ENCODE measurements at places on chromosomes 16 and 17.

DNA sequence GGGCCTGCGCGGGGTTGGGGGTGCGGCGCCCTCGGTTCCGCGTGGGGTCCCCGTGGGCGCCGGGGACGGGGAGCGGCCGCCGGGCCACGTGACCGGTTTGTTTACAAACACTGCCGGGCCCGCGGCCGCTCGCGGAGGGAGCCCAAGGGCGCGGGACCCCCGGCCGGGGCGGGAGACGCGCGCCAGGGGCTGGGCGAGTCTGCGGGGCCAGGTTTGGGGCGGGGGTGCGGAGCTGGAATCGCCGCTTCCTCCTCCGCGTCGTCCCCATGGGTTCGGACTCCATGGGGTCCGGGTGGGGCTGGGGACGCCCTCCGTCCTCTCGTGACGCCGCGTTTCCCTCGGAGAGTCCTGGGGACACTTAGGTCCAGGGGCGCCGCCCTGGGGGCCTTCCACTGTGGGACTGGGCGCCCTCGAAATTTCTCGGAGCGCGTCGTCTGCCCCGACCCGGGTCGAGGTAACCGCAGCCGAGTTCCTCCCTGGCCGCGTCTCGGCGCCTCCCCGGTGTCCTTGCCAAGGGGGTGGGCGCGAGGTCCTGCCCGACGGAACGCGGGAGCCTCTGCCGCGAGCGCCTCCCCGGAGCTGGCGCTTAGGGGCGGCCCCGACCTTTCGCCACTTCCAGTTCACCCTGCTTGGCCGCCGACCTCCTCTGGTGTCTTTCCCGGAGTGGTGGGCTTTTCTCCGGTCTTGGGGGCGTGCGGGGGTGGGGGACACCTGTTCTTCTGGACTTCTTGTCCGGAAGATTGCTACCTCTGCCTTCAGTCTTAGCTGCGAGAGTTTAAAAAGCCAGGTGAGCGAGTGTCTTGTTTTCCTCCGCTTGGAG is 684 bp downstream of the YPEL2 start:
- peak; percentile 41 for DNase-seq

GRCh38 chr16:57471852-57472664 is 9.6 kb downstream of the POLR2C start:
- DNase-seq = no peak

- no peak for DNase-seq
Measured at GRCh38 chr17:55605705-55606487, 94.6 kb upstream of the SMIM36 start.

DNA sequence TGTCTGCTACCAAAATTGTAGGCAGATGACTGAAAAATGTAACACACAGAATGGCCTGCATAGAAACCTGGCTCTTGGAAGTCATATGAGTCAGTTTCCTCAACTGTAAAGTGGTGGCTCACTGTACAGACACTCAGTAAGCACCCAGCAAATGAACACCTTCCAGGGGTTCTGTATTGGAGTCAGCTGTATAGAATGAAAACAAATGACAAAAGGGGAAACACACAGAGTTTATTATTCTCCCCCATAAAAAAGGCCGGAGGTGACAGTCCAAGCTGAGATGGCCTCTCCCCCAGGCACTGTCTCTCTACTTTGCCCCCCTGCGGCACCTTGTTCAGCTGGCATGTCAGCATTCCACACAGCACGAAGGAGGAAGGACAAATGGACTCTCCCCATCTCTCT is 6.2 kb upstream of the MEOX1 start:
- no peak for DNase-seq

DNA sequence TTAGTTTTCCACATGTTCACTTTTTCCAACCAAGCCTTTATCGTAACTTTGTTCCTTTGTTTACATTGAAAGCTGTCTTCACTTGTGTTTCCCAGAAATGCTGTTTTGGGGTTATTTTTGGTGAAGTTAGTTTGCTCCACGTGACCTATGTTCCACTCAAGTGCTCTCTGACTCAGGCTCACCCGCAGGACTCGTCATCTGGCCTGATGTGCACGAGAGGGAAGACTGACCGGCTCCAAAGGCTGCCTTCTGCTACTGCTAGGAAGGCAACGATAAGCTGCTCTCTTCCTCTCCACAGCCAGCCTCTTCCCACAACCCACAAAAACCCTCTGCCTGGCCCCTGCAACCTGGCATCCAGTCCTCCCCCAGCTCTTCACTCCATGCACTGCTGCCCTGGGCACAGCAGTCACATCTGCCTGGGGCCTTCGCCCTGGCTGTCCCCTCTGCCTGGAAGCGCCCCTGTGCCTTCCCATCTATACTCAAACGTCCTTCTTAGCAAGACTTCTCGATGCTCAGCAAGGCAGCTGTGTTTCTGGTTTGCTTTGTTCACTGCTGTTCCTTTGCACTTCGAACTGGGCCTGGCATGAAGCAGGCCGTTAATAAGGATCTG is 28.0 kb downstream of the ZCCHC14 start:
- peak; percentile 71 for DNase-seq

DNA sequence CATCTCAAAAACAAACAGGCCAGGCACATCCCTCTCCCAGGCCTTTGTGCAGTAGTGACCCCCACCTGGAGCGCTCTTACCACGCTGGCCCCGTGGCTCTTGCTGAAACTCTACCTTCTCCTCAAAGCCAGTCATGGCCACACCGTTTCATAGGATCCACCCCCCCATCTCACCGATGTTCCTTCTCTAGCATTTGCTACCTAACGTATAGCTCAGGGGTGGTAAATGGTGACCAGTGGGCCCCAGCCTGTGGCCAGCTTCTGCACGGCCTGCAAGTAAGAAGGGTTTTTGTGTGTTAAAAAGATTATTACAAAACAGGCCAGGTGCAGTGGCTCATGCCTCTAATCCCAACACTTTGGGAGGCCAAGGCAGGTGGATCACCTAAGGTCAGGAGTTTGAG is 43.8 kb downstream of the RMI2 start:
- no peak for DNase-seq

GRCh38 chr17:32259586-32259985 is 6.0 kb upstream of the RHBDL3 start:
- no peak for DNase-seq

- DNase-seq = no peak
Measured at GRCh38 chr17:59533694-59534093, 31.7 kb upstream of the DHX40 start.

GRCh38 chr16:89137666-89138512 is 33.7 kb upstream of the CDH15 start:
- DNase-seq = no peak

DNA sequence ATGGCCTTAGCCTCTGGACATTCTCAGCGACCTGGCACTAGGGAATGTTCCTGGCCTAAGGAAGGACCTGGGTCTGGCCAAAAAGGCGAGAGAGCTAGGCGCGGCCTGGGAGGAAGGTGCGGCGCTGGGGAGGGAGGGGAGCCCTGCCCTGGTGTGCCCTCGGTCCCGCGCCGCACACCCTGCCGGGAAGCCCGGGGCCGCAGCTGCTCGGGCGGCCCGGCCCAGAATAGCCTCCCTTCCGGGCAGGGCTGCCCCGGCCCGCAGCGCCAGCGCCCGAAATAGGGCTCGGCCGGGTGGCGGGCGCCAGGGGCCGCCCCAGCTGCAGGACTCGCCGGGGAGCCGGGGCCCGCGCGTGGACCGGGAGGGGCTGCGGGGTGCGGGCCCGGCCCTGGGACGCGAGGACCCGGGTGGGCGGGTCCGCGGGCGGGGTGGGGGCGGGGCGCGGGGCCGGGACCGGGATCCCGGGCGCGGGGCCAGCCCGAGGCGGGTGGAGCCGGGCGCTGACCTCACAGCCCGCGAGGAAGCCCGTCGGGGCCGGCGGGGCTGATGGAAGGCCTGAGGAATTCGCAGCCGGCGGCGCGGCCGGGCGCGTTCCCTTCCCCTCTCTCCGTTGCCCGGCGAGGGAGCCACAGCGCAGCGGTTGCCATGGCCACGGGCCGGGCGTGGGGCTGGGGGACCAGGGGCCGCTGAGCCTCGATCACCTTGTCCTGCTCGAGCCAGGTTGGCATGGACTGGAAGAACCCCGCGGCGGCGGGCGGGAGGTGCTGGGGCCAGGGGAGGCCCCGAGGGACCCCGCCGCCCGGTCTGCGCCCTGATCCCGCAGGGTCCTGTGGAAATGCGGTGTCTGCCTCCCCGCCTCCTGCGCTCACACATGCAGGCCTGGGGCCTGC is 18.1 kb downstream of the SOCS3 start:
- DNase-seq = peak; percentile 84

DNA sequence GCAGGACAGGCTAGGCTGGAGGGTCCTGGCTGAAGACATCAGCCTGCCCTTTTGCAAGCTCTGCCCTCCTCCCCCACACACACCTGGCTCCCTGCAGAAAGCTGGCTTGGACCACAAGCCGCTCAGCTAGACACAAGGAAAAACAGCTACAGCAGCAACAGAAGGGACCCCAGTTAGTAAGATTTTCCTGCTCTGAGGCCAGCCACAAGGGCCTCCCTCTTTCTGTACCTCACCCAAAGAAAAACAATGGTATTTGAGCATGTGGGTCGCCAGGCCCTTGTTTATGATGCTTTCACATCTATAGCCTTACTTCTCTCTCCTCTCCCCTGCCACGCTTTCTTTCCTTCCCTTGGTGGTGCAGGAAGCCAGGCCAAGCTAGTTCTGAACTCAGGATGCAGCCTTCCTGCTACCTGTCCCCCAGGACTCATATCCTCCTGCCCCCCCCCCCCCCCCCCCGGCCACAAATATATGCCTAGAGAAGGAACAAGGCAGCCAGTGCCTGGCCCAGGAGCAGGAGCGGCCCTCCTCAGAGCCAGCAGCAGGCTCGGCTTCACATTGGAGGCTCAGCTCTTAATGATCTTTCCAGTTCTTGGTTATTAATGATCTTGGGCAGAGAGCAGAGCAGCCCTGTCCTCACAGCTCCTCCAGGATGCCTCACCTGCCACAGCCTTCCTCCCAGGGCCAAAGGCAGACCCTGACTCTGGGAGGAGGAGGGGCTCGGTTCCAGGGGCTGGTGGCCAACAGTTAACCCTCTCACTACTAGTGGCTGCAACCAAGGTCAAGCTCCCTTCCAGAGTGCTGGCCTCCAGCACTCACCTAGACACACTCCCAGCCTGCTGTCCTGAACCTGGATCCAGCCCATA is 19.5 kb downstream of the GRIN2C start:
- peak; percentile 74 for DNase-seq

GRCh38 chr17:77153472-77153871 is 12.7 kb downstream of the SEC14L1 start:
- DNase-seq = no peak

GRCh38 chr17:1003633-1003971 is 6.7 kb downstream of the TIMM22 start:
- no peak for DNase-seq

GRCh38 chr16:55892821-55893220 is 17.6 kb upstream of the CES5A start:
- DNase-seq = no peak

DNA sequence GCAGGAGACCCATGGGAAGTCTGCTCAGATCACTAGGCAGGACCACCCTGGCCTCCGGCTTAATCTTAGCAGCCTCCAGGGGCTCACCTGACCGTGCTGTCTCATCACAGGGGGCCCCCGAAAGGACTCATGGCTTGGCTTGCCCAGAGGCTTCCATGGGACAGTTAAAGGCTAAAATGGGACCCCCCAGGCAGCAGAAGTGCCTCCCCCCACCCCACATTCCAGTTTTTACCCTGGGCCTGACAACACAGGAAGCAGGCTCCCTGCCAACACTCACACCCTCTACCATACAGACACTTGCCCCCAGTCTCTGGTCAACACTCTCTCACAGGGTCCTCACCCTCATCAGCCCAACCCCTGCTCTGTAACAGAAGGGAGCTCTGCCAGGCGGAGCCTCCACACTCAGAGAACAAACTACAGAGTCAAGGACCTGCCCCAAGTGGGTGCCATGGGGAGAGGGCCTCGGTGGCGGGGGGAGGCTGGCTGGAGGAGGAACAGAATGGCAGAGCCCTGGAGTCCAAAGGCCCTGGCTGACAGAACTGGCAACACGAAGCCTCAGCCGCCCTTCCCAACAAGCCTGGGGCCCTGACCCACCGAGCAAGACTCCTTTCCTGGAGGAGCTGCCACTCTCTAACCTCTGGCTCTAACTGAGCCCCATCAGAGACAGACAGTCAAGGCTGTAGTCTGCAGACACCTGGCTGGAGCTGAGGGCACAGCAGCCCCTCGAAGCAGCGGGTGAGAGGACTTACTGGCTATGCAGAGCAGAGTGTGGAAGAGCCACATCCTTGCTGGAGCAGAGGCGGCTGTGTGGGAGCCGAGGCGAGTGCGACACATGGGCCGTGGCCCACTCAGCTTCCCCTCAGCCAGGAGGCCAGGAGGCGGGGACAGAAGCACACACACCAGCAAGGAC is at the start of gene ITGAE:
TSS of gene ITGAE (minus strand) at position 827 of the 910 bp plus-strand sequence. CDS start at position 783, 44 bp downstream.
- no peak for DNase-seq

- no peak for DNase-seq
Measured at GRCh38 chr16:56701534-56701933, 19.3 kb downstream of the MT1X start.

DNA sequence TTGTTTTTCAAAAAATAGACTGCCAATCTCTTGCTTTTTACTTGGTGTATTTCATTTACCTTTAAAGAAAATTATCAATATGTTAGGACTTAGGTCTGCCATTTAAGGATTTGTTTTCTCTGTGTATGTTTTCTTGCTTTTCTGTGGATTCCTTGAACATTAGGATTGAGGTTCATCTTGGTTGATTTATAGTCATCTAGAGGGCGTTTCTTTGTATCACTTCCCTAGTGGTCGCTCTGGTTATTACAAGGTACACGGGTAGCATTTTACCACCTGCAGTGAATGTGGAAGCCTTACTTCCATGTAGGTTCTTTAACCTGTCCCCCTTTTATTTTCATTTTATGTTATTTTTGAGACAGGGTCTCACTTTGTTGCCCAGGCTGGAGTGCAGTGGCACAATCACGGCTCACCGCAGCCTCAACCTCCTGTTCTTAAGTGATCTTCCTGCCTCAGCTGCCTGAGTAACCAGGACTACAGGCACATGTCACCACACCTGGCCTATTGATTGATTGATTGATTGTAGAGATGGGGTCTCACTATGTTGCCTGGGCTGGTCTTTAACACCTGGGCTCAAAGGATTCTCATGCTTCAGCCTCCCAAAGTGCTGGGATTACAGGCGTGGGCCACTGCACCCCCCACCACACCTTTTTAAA is 35.2 kb upstream of the CBX4 start:
- DNase-seq = no peak

- DNase-seq = no peak
Measured at GRCh38 chr17:56351675-56352074, 198.4 kb downstream of the ANKFN1 start.

- peak; percentile 72 for DNase-seq
Measured at GRCh38 chr17:34579017-34579946, at the start of gene TMEM132E. TMEM132E (plus strand) TSS chr17:34579582; CDS start chr17:34581077, 1,495 bp downstream.

DNA sequence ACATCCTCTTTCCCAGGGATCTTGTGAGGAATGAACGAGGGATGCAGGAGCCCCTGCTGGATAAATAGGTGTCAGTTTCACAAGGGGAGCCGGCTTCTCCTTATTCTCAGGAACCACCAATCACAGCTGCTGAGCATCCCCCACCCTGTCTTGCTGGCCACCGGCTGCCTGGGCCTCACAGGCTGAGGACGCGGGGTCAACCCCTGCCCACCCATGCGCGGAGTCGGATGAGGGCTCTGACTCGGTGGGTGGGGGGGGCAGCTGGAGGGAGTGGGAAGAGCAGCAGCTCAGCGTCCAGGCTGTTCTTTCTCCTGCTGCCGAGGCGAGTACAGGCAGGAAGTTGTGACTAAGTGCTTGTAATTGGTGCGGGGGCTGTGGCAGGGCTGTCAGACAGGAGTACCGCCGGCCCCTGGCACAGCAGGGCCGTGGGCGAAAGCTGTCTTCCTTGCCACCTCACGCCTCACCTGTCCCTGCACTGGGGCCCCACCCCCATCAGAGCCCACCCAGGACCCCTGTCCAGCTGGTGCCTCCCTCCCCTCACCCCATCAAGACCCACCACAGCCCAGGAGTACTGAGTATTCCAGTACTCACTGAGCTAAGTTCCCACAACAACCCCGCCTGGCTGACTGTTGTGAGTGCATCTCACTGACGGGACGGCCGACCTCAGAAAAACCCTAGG is 11.0 kb upstream of the DPEP1 start:
- no peak for DNase-seq

GRCh38 chr17:80261159-80261894 is 675 bp downstream of the RNF213 start:
- peak; percentile 52 for DNase-seq

All from hindlimb muscle (tissue), 1 donor.